CD4-positive, alpha-beta T cell treated with Interleukin-17A for 4 hours (primary cell): ENCODE measurements at places on chromosomes 13 and 19.

DNA sequence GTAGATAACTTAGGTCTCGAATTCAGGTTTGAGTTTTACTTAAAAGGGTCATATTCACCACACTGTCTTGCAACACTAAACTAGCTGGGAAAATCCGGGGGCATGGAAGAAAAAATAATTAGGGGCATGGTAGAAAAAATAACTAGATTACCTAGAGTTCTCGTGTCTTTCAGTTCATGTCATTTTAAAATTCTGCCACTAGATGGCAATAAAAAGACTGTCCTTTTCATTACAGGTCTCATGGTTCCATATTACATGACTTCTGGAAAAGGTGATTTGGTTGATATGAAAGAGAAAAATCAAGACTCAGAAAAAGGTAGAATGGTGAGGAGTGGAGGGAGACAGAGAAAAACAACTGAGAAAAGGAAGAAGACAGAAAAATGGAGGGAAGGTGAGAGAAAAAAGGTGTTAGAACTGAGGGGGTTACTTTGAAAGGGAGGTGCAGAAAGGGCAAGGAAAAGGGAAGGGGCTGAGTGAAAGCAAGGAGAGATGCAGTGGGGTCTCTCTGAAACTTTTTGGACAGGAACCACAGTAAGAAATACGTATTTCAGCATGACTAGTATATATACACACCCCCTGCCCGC is 299.0 kb downstream of the KLF12 start:
- DNase-seq = no peak

DNA sequence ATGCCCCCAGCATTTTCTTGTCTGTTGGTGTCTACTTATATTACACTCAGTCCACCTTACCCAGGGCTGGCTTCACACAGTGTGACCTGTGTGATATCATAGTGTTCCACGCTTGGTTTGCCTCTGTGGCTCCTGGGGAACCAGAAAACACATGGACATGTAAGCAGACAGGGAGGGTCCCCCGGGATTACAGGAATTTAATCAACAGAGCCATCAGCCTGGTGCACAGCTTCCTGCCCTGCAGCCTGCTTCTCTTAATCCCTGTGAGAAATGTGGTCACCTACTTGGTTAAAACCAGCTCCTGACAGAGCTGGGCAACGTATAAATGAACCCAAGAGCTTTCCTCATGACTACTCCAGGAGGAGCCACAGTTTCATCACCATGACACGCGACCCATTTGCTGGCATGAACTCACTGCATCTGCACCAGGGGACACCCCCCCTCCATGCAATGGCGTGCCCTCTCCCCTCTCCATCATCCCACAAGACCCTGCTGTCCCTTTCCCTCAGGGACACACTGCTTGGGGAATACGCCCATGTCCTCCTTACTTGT is 152.1 kb downstream of the UQCRFS1 start:
- DNase-seq = no peak

- no peak for DNase-seq
These were observed 21.0 kb upstream of the ATP12A start for GRCh38 chr13:24659239-24659638.

DNA sequence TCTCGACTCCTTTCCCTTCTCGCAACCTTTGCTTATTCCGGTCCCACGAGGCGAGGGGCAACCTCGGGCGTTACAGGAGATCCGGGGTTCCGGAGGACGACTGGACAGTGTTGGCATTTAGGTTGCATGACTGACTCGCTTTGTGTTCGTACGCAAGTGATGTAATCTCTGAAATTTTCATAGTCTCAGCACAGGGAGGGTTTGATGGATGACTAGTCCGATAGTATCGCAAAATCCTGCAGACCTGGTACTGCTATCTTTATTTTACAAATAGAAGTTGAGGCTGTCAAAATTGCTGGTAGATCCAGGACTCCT is 342 bp downstream of the DDX49 start:
- no peak for DNase-seq

DNA sequence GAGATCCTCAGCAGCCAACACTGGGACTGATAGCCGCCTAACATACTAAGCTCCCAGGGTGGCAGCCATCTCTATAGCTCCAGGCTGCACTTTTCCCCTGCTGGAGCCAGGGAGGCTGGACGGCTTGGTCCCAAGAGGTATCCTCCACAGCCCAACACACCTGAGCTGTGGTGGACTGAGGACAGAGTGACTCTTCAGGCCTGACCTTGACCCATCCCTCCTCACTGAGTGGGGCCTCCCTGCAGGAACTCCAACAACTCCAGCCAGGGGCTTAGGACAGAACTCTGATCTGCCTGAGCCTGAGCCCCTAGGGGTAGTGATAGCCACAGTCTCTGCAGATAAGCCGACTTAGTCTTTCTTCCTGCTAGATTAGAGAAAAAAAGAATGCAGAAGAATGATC is 958.1 kb upstream of the PRR20A start:
- no peak for DNase-seq

GRCh38 chr19:10191347-10191746 is 3.4 kb downstream of the DNMT1 start:
- DNase-seq = no peak

DNA sequence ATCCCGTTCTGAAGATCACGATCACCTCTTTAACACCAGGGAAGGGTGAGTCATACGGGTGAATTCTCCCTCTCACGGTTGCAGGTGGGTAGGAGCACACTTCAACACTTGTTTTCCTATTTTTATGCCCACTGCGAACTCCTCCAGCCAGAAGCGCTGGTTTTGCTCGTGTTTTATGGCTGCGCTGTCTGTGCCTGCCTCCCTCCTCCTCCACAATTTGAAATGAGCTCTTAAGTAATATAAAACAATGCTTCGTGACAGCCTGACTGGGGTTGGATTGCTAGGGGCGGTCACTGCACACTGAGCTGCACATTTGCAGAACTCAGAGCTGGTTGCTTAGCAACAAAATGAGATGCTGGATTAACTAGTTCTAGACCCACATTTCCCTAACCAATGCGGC is 12.9 kb downstream of the CCDC70 start:
- DNase-seq = no peak

GRCh38 chr19:41753936-41754529 is 1.3 kb upstream of the CEACAM6 start:
- peak; percentile 79 for DNase-seq

DNA sequence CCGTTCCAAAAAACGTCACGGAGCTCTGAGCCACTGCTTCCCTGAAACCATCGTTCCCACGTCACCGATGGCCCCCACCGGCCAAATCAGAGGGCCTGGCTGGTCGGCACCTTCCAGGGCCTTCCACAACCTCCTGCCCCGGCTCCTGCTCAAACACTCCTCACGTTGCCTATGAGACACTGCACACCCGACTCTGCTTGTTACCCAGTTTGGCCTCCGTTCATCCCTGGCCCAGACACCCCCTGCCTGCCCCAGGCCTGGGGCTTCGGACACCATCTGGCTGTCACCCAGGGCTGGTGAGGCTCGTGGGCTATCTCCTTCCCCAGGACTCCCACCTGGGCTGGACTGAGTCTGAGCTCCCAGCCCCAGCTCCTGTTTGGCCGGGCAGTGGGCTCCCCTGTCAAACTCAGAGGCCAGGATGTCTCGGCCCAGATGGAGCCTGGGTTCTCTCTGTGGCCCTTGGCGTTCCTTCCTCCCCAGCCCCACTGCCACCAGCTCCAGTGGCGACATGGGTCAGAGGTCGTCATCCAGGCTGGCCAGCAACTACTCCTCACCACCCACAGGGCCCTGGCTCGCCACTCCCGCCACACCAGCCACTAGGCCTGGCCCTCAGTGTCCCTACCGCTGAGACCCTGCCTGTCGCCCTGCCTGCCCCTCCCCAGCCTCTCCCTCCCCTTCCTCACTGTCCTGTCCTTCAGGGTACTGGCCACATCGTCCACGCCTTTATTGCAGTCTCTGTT is 17.7 kb downstream of the CERS1 start:
- DNase-seq = no peak

- DNase-seq = no peak
These were observed 18.9 kb upstream of the EPHX3 start for GRCh38 chr19:15251010-15251748.

GRCh38 chr13:112934078-112934477 is 34.9 kb upstream of the MCF2L start:
- no peak for DNase-seq

DNA sequence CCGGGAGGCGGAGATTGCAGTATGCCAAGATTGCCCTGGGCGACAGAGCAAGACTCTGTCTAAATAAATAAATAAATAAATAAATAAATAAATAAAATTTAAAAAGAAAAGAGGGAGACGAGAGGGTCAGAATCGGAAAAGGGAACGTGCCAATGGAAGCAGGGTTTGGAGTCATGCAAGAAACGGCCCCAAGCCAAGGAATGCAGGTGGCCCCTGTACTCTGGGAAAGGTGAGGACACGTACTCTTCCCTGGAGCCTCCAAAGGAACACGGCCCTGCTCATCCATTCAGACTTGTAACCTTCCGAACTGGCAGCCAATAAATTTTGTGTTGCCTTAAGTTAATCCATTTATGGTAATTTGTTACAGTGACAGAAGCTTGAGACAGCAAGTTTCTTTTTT is 19.9 kb upstream of the PNMA8C start:
- no peak for DNase-seq

GRCh38 chr19:4181053-4181508 is 1.3 kb downstream of the SIRT6 start:
- DNase-seq = no peak
